AML-193 (cell line): ENCODE measurements at places on chromosomes 3 and 15.

- no peak for DNase-seq
Observed at GRCh38 chr15:33581032-33581431, 270.3 kb downstream of the RYR3 start.

GRCh38 chr3:189632242-189632641, 1.1 kb downstream of the TP63 start:
- no peak for DNase-seq

DNA sequence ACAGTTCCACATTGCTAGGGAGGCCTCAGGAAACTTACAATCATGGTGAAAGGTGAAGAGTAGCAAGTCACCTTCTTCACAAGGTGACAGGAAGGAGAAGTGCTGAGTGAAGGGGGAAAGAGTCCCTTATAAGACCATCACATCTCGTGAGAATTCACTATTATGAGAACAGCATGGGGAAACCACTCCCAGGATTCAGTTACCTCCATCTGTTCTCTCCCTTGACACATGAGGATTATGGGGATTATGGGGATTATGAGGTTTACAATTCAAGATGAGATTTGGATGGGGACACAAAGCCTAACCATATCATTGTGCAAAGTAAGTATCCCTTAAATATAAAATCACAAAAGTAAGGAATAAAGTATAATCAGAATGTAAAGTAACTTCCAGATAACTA, 375.9 kb upstream of the NAALADL2 start:
- DNase-seq, result no peak

DNA sequence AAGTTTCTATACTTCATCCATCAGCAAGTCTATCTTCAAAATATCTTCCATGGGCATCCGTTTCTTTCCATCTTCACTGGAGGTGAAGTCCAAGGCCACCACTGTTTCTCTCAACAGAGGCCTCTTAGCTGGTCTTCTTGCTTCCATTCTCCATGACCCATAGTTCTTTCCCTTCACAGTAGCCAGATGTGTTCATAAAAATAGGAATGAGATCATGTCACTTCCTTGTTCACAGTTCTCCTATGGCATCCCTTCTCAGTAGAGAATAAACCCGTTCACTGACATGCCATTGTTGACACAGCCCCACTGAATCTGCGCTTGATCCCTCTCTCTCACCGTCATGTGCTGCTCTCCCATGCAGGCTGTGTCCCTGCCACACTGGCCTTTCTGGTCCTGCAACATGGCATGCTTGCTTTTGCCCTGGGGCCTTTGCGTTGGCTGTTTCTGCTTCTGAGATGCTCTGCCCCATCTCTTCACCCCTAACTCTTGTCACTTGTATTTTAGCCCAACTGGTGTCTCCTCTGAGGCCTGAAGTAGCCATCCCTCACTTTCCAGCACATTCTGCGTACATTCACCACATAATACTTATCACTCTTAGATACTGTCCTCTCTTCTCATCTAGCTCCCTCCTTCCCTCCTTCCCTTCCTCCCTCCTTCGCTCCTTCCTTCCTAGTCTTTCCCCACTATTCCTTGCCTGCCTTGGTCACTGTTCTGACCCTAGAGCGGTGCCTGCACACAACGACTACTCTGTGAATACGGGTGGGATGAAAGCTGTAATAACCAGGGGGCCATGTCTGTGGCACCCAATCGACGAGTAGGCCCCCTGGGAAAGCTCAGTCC, 42.0 kb downstream of the STARD5 start:
- no peak for DNase-seq

DNA sequence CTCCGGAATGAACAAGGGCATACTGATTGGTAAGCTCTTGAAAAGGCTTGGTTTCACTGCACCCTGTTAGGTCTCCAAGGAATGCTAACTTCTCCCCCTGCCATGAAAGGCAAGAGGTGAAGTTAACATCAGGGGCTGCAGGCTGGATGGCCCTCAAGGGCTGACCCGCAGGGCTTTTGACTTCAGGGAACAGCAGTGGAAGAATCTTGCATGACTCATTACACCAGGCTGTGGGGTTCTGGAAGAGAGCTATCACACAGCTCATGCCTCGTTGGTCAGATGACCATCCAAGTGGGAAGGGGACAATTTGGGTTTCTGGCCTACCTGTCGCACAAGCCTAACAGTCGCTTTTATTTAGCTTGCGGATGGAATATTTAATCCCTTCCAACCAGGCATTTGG, 23.6 kb upstream of the ATG7 start:
- no peak for DNase-seq
